Cerebellar cortex (tissue), 1 donor: ENCODE measurements at places on chromosomes 6 and 20.
A peak's percentile ranks its signal among the peaks of the same experiment; 100 is the strongest.

DNA sequence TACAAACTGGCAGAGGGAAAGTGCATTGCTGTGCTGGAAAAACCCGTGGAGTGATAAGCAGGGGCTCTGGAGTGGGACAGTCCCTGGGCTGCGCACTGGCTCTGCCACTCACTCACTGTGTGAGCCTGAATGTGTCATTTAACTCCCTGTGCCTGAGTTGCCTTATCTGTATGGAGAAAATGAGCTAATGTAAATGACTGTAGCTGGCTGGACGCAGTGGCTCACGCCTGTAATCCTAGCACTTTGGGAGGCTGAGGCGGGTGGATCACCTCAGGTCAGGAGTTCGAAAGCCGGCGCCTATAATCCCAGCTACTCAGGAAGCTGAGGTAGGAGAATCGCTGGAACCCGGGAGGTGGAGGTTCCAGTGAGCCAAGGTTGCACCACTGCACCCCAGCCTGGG, 18.4 kb upstream of the RPN2 start:
- DNase-seq = no peak

GRCh38 chr6:36728289-36729160, 30.9 kb downstream of the RAB44 start:
- DNase-seq = no peak

GRCh38 chr6:24448396-24448795, 41.0 kb downstream of the GPLD1 start:
- no peak for DNase-seq

- no peak for DNase-seq
These were observed 185.2 kb upstream of the ARG1 start for GRCh38 chr6:131387562-131388447.

GRCh38 chr20:49797344-49797615, 15.3 kb upstream of the SLC9A8 start:
- no peak for DNase-seq

DNA sequence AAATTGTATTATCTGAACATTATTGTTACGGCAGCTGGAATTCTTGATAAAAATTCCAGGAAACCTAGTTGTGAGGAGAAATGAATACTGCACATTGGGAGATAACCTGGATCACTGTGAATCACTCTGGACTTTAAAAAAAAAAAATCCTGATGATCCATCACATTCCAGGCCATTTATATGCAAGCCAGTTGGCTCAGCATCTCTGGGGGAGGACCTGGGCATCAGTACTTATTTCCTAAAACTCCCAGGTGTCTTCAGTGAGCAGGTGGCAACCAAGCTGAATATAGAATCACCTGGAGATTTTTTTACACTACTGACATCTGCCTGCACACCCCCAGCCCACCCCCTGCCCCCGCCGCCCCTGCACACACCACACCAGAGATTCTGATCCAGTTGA, 39.1 kb upstream of the SIRT5 start:
- peak; percentile 65 for DNase-seq

DNA sequence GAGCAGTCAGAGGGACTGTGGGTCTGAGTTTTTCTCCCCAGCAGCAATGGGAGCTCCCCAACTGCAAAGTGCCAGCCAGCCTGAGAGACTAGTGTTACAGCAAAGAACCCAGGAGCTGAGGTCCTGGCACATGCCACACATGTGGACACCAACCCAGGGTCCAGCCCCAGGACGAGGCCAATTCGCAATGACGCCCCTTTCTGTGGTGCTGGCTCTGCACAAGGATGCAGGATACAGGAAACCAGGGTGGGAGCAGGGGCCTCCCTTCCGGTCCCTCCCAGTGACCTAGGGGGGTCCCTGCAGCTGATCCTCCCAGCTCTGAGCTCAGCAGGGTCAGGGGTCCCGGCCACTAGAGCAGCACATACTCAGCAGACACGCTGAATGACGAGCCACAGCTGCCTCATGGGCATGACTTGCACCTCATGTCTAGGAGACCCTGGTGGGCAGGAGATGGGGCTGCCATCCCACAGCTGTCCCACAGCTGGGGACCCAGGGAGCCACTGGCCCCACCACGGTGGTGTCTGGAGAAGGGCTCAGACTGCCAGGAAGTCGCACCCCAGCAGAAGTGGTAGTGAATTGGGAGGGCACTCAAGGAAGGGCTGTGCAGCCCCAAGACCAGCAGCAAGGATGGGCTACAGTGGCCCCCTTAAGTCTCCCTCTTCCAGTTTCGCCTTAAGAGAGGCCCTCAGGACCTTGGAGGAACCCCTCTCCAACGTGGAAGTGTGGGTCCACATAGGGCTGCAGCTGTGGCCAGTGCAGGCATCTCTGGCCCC, 3.6 kb downstream of the ARFRP1 start:
- no peak for DNase-seq

DNA sequence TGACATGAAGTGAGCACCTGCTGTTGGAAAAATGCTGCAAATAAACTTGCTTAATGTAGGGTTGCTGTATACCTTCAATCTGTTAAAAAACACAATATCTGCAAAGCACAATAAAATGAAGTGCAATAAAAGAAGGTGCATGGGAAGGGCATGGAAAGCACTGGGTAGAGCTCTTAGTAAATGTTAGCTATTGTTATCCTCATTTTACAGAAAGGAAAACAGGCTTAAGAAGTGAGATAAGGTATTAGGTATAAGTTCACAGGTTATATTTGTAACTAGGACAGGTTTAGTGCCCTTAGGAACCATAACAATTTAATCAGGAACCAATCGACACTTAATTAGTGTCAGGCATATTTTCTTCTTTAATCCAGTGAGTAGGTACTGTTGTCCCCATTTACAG, 36.7 kb downstream of the SLC22A2 start:
- no peak for DNase-seq

GRCh38 chr6:33013608-33014007, 4.2 kb upstream of the HLA-DOA start:
- no peak for DNase-seq

- DNase-seq = no peak
These were observed 36.9 kb upstream of the TPD52L1 start for GRCh38 chr6:125116710-125117109.

GRCh38 chr6:151440930-151441329, 11.0 kb downstream of the RMND1 start:
- DNase-seq = no peak

- DNase-seq = peak; percentile 46
These were observed 81.7 kb downstream of the COL9A1 start for GRCh38 chr6:70221025-70221714.

DNA sequence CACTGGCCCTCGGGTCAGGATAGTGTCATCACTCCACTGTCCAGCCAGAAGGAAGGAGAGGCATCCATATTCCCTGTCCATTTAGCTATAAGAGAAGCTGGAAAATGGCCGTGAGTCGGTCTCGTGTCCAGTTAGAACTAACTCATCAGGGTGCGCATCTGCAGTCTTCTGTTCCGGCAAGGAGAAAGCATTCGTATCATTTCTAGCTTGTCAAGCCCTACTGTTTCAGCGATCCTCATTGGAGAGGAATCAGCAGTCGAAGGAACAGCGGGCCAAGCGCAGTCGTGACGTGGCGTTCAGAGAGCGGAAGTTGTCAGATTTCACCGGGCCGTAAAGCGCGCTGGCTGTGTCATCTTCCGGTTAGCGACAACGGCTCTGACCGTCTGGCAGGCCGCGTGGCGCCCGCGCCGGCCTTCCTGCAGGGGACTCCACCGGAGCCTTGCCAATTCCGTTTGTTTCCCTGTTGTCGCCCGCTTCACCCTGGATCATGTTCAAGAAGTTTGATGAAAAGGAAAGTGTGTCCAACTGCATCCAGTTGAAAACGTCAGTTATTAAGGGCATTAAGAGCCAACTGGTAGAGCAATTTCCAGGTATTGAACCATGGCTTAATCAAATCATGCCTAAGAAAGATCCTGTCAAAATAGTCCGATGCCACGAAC, 32.9 kb downstream of the HM13 start:
- DNase-seq = peak; percentile 87

- no peak for DNase-seq
These were observed 554 bp upstream of the LAMA4 start for GRCh38 chr6:112254921-112255320.

- no peak for DNase-seq
These were observed 116.0 kb upstream of the CITED2 start for GRCh38 chr6:139490482-139490881.

DNA sequence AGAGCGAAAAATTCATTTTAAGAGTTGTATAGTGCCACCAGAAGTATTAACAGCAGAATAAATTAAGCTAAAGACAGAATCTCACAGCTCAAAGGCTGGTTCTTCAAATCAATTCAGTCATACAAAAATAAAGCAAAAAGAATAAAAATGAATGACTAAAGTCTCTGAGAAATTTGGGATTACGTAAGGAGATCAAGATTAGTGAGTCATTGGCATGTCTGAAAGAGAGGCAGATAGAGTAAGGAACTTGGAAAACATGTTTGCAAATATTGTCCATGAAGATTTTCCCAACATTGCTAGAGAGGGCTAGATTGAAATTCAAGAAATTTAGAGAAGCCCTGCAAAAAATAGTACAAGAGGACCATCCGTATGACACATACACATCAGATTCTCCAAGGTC, 1413.9 kb upstream of the ADGRB3 start:
- no peak for DNase-seq

- peak; percentile 78 for DNase-seq
These were observed 42.4 kb upstream of the GNRH2 start for GRCh38 chr20:3000852-3001523.

- DNase-seq = no peak
These were observed 37.2 kb upstream of the TSPYL1 start for GRCh38 chr6:116316772-116317467.

- no peak for DNase-seq
These were observed 26.9 kb upstream of the MRPS18A start for GRCh38 chr6:43714311-43715055.

DNA sequence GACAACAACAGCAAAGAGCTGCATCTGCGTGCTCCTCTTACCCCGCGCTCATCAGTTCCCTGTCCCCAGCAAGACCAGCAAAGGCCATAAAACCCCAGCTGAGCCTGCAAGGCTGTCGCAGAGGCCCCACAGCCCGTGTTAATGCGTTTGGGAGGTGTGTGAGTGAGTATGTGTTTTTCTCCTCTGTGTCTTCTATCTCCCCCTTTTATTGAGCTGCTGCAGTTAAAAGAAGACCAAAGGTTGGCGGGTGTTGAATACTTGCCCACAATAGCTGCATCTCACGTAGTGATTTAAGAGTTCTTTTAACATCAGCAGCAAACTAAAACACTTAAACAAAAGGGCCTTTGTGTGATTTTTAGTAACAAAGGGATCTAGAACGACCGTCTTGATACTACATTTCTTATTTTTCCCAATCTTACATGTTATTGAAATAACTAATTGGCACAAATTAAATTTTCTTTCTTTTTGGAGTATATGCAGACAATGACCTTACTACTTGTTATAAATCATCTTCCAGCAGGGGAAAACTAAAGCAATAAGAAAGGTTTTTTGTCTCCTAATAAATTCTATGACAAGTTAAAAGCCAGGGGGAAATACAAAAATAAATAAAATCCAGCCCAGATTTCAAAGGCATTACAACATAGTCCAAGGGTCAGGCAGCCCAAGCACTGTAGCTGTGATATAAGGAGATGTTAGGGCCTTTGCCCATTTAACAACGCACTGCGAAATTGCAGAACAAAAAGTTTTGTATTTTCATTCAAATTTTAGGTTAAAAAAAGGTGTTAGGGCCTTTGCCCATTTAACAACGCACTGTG, 27.2 kb upstream of the CNKSR3 start:
- no peak for DNase-seq

DNA sequence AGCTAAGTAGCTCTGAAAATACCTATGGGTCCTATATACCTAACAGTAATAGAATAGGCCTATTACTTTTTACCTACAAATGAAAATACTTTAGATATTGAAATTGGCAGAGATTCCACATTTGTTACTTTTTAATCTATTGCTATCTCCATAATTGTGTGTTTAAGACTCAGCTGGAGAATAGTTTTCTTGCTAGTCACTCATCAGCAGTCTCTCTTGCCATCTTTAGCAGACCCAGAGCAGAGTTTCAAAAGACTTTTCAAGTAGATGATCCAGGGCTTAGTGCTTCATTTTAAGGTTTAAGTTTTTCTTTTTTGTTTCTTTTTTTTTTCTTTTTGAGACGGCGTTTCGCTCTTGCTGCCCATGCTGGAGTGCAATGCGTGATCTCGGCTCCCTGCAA, 12.9 kb downstream of the ANKS1A start:
- DNase-seq = no peak

DNA sequence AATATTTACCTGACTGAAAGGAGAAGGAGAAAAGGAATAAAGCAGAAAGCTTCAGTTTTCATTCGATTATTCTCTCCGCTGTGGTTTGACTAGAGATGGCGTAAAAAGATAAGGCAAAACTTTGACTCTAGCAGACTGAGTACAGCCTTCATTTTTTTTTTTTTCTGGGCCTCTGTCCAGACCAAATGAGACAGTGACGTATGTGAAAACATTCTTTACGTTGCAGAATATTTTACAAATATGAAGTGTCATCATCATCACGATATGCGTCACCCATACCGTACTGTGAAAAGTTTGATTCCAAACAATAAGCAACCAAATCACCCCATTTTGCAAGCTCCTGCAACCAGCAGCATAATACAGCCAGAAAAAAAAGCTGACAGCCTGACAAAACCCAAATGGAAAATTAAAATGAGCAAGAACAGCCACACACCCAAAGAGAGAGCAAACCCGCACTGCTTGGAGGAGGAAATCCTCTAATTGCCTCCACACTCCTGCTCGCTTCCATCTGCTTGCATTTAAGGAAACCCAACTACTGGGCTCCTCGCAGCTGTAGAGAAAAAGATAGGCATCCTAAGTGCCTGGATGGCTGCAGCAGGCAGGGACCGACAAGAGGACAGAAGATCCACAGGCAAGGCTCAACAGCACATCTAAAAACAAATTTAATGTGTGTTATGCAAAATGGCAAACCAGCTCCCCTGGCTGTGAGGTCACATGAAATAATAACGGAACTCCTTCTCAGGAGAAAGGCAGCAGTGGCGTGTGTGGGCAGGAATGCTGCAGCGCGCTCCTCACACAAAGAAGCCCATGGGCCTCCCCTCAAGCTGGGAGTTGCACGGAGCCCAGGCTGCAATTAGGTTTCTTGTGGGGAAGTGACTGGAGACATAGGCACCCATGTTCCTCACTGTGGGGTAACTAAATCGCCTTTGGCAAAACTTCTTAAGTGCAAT, 113.1 kb downstream of the FYN start:
- no peak for DNase-seq

DNA sequence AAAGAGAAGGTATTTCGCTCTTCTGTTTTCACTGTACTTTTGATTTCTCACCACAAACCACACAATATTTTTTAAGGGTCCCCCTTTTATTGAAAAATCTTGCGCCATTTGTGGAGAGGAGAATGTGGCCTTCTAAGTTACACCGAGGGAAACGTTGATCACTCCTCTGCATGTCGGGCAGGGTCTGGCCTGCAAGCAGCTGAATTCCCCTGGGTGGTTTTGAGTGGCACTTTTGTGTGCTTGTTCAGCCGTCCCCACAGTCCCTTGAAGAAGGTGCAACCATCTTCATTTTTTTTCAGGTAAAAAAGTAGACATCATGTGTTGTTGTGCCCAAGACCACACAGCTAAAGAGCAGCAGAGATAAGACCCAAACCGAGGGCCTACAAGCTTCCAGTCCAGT, 6.1 kb downstream of the GPR31 start:
- DNase-seq = no peak

GRCh38 chr20:57717797-57718196, 8.0 kb upstream of the PMEPA1 start:
- DNase-seq = no peak

- peak; percentile 47 for DNase-seq
These were observed 8.7 kb downstream of the ZMYND8 start for GRCh38 chr20:47347661-47348435.

GRCh38 chr20:13286607-13287006, 65.5 kb downstream of the ISM1 start:
- no peak for DNase-seq
